ENCODE measurements at places on chromosomes 3 and 15. TPM values are rescaled to one million over a fixed set of nuclear protein-coding genes. Genes with fewer than 3 reads are reported as not detected.

MUSTN1 gene
- total RNA-seq = 1,165 TPM

PDZRN3 gene
- total RNA-seq = 39.3 TPM

GREM1 gene
- 4.5 TPM for total RNA-seq

RPL14 gene
- 1,323 TPM for total RNA-seq

SEMA3B gene
- 3.9 TPM for total RNA-seq

EIF4E3 gene
- 48.6 TPM for total RNA-seq

SSUH2 gene
- 0.34 TPM for total RNA-seq

SLC12A1 gene
- total RNA-seq = not detected

LPCAT4 gene
- 13.1 TPM for total RNA-seq

CLDN16 gene
- not detected for total RNA-seq

FGD5 gene
- total RNA-seq = 6.4 TPM

DNA sequence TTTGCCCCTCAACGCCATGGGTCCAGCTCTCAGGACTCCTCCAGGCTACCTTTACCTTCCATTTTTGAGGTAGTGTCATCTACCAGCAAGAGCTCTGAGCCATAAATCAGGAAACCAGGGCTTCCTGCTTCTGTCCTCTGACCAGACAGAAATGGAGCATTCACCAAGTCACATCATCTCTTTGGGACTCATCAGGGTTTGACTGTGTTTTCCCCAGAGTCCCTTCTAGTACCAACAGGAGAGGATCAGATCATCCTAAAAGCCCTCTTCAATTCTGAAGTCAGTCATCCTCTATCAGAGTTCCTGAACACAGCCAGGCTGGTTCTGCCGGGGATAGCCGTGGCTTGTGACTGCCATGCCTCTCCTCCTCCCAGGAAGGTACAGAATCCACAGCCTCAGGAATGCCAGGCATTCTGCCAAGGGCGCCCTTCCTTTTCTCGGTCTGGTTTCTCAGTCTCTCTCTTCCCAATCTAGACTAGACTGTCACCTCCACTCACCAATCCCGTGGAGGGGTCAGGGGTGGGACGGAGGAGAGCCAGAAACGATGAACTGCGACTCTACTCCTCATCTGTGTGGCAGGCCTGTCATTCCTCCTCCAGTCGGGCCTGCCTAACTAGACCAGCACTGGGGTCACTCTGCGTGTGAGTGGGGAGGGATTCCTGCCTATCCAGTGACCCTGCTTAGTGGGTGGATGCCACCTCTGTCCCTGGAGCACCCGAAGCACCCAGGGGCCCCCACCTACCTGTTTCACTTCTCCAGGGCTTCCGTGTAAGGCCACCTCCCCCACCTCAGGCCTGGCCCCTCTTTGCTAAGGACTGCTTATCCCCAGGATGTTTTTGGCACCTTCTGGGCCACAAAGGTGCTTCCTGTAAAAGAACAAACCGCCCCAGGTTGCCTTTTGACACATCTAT is 30.9 kb downstream of the CCNL1 start:
- DNase-seq = no peak

- no peak for DNase-seq
These were observed 43.4 kb downstream of the FAM174B start for GRCh38 chr15:92611995-92612745.

- no peak for DNase-seq
These were observed 14.6 kb downstream of the CYP19A1 start for GRCh38 chr15:51323749-51324148.

- peak; percentile 43 for DNase-seq
These were observed 162.9 kb downstream of the ITPR1 start for GRCh38 chr3:4656059-4656458.

DNA sequence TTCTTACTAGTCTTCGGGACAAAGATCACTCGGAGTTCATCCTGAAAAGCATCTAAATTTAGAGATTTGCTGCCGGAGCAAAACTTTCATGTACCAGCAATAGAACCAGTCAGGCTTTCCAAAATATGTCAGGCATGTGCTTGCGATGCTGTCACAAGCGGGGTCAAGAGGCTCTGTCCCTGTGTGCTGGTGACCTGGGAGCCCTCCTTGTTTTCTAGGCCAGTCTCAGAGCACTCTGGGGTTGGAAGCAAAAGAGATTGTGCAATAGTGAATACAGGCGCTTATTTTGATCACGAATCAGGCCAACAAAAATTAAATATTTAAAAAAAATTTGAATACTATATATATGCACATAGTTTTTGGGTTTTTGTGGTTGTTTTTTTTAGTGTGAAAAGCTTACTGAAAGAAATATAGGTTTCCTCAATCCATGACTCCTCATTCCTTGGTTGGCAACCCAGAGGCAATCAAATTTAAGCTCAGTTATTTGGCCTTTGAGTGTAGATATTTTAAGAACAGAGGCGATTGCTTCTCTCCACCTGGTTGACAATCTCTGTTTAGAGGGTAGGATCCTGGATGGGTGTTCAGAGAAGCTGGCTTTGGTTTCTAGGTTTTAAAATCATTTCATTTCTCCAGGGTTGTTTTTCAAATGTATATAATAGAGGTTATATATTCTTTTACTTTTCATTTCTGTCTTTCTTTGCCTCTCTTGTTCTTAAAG is 8.4 kb upstream of the KLHL24 start:
- peak; percentile 31 for DNase-seq

DNA sequence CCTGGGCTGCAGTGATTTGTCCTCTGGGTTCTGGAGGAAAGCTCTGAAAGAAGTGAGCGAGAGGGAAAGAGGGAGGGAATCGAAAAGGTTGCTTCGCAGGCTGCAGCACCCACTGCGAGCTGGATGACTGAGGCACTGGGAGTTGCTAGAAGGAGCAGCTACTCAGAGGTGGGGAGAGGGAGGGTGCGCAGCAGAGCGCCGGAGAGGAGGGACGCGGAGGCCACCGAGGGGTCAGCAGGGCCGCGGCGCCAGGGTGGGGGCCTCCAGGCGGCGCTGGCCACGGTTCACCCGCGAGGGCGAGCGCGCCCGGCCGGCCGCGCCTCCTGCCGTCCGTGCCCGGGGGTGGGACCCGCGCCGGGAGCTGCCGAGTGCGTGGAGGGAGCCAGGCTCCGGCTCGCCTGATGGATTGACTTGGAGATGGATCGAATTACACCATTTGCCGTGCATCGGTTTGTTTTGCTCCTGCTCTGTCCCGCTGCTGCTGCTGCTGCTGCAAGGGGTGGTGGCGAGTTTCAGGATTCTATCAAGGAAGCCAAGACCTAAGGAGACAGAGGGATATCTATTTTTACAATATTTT is at the start of gene SEMA6D:
SEMA6D (plus strand) TSS at position 470 of the 577 bp plus-strand sequence. CDS start 42,294 bp downstream, outside the sequence.
- peak; percentile 76 for DNase-seq

GRCh38 chr3:23402728-23403492 is 199.8 kb downstream of the UBE2E2 start:
- no peak for DNase-seq

DNA sequence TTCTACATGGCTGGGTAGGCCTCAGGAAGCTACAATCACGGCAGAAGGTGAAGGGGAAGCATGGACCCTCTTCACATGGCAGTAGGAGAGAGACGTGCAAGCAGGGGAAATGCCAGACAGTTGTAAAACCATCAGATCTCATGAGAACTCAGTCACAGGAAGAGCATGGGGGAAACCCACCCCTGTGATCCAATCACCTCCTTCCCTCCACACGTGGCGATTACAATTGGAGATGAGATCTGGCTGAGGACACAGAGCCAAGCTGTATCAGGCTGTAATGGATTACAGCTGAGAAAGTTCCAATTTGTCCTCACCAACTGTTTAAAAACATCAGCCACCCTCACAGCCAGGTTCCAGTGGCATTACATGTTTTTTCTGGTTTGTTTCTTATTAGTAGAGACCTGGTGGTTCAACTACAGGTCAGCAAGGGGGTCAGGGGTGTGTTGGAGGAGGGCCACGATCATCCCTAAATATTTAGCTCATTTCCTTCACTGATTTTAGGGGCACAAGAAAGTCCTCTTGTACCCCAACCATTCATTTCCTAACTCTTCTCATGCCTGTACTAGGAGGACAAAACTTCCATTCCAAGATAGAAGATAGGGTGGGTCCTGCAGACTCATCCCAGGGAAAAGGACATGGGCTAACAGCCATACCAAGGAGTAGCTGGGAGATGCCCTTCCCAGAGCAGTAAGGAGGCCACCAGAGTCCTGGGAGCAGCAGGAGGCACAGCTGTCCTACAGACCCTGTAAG is 54.4 kb downstream of the ANXA2 start:
- DNase-seq = no peak

GRCh38 chr3:21356402-21356801 is 394.6 kb downstream of the ZNF385D start:
- DNase-seq = no peak

DNA sequence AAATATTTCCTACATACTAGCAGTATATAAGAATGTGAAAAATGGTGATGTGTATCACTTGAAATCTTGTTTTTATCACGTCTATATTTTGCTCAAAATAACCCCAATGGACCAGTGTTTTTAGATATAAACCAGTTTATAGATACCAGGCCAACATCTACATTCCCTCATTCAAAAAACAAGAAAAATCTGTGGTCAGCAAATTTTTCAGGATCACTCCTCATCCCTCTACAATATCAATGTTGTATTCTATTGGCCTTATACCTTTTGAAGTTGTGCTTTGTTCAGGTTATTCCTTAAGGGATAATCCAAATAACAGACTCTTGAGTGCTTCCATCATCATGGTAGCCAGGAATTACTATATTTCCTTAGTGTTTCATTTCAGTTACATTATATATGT is 332.9 kb upstream of the ARRDC4 start:
- DNase-seq = no peak

- no peak for DNase-seq
These were observed 19.6 kb upstream of the NSMCE3 start for GRCh38 chr15:29289173-29289572.

- peak; percentile 56 for DNase-seq
These were observed 82.4 kb downstream of the CCNL1 start for GRCh38 chr3:157077565-157077991.

GRCh38 chr15:85649372-85649771 is 145.4 kb downstream of the KLHL25 start:
- no peak for DNase-seq
